Glutamatergic neuron (in vitro differentiated cells): ENCODE measurements at places on chromosomes 1 and 21. TPM values are rescaled to one million over a fixed set of nuclear protein-coding genes. Genes with fewer than 3 reads are reported as not detected.

GRCh38 chr1:62299426-62300200 is 19.6 kb downstream of the KANK4 start:
- H3K27ac ChIP-seq, result no peak overlapping the region
- H3K4me3 ChIP-seq, result no peak overlapping the region
- peaks cover 4% of the 10 kb centered on the region for H3K4me1 ChIP-seq
- H3K27me3 ChIP-seq, result peaks cover 2% of the 10 kb centered on the region
- DNase-seq, result no peak

The OR2W3 gene
- total RNA-seq, result 1.8 TPM

DNA sequence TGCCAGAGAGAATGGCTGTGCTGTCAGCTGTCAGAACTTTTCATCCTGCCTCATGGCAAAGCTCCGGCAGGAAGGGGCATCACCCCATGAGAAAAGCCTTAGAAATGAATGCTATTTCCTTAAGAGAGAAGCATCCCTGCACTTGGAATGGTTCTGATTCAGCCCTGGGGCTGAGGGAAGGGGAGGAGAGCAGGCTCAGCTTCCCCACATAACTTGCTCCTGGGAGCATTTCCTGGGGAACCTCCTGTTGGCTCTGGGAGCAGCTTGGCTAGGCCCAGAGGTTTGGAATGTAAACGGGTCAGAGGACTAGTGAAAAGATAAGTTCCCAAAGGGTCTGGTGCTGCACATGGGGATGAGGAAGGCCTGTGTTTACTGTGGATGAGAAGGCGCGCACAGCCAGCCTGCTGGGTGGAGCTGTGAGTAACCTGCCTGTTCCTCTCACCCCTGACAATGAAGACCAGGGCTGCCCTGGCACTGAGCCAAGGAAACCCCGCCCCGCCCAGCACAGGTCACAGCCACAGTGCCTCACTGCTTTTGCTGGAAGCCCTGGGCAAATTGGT is 5.0 kb downstream of the PRELP start:
- no peak overlapping the region for H3K4me3 ChIP-seq
- no peak overlapping the region for H3K27ac ChIP-seq
- H3K27me3 ChIP-seq, result no peaks in the 10 kb centered on the region
- no peaks in the 10 kb centered on the region for H3K36me3 ChIP-seq
- DNase-seq, result no peak

The KIF26B gene
- 2.4 TPM for total RNA-seq

DNA sequence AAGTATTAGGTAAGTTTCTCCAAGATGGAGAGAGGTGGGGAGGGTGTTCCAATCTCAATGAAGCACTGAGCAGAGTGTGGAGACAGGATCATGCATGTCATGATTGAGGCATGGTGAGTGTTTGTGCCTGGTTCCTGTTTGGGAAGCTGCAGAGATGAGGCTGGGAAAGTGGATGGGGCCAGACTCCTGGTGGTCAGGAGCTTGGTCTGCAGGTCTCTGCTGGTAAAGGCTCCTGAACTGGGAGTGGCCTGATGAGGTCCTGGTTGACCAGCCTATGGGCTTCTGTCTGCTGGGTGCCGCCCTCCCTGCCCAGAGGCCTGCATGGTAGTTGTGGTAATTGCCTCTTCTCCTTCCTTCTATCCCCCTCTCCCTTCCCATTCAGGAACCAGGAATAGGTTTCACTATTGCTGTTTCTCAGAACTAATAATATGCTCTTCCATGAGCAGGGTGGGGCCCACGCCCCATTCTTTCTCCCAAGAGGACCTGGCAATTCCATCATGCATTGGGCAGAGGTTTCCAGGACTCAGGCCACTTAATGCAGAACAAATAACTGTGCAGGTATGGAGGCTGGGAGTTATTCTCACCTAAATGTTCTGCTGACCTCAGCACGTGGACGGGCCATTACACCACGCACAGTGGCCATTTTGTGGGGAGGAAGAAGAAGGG is 24.5 kb downstream of the PROK1 start:
- no peak overlapping the region for H3K27ac ChIP-seq
- H3K36me3 ChIP-seq, result no peaks in the 10 kb centered on the region
- peaks cover 10% of the 10 kb centered on the region for H3K27me3 ChIP-seq
- H3K4me3 ChIP-seq, result no peak overlapping the region
- DNase-seq, result no peak

GRCh38 chr1:47765742-47766485 is 231.3 kb downstream of the TRABD2B start:
- no peak overlapping the region for H3K27ac ChIP-seq
- peaks cover 7% of the 10 kb centered on the region for H3K27me3 ChIP-seq
- H3K36me3 ChIP-seq, result no peaks in the 10 kb centered on the region
